HepG2 (cell line): ENCODE measurements at places on chromosomes 4 and X. TPM values are rescaled to one million over a fixed set of nuclear protein-coding genes. Genes with fewer than 3 reads are reported as not detected.

DNA sequence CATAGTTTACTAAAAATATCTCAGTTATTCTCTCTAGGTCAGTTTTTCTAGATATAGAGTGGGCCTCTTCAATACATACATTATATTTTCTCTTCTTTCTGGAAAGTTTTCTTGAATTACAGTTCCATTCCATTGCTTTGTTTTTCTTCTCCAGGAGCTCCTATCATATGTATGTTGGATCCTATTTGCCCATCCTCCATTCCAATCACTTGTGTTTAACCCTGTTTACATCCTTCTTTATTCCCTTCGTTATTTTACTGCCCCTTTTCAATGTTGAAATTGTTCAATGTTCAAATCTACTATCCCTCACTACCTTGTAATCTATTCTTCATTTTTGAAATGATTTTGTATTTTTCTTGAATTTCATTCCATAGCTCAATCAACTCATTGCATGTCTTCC is 97.4 kb downstream of the IRF2 start:
- DNase-seq = no peak
- H3K36me3 ChIP-seq = no peaks in the 10 kb centered on the region
- no peak overlapping the region for H3K27ac ChIP-seq
- no peak overlapping the region for H3K4me3 ChIP-seq

- H3K4me3 ChIP-seq = no peak overlapping the region
- peaks cover 8% of the 10 kb centered on the region for H3K4me1 ChIP-seq
- no peak overlapping the region for H3K27ac ChIP-seq
- H3K27me3 ChIP-seq = no peaks in the 10 kb centered on the region
Measured at GRCh38 chr4:123317211-123317610, 79.4 kb upstream of the SPRY1 start.

GRCh38 chr4:128290526-128290925 is 2.9 kb upstream of the PGRMC2 start:
- no peak overlapping the region for H3K4me3 ChIP-seq
- peaks cover 5% of the 10 kb centered on the region; the same call in 2 of the 3 replicates for H3K27me3 ChIP-seq
- peaks cover 14% of the 10 kb centered on the region for H3K4me1 ChIP-seq
- no peak for DNase-seq
- no peak overlapping the region for H3K27ac ChIP-seq

The IL9R gene
- not detected in 2 replicates for total RNA-seq

The CLCN4 gene
- total RNA-seq = 2.5 and 2.6 TPM in 2 replicates

The BANK1 gene
- 0.15 TPM in 2 replicates for total RNA-seq

GRCh38 chrX:123013141-123013540 is 170.9 kb upstream of the GRIA3 start:
- H3K27me3 ChIP-seq = no peaks in the 10 kb centered on the region
- H3K4me1 ChIP-seq = no peaks in the 10 kb centered on the region

DNA sequence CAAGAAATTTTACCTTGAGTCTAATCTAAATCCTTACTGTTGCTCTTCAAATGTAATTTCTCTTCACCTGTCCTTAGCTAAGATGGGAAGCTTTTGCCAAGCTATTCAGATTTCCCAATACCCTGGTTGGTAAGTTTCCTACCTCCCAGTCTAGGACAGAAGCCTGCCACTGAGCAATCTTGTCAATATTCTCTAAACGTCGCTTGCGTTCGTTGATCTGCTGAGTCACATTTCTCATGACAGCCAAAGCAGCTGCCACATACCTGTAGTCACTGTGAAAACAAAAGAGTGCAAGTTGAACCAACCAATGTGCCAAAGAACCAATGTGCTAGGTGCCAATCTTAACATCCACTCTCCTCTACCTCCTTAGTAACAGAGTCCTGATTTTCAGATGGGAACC is 111.1 kb downstream of the ARHGEF9 start:
- no peaks in the 10 kb centered on the region for H3K4me1 ChIP-seq
- no peaks in the 10 kb centered on the region for H3K36me3 ChIP-seq
- no peak for DNase-seq

The TRO gene
- 7.5 and 13.8 TPM in 2 replicates for total RNA-seq

The FHDC1 gene
- total RNA-seq = 0.03 and 0.07 TPM in 2 replicates

The ZBTB49 gene
- 3.3 and 4.6 TPM in 2 replicates for total RNA-seq

DNA sequence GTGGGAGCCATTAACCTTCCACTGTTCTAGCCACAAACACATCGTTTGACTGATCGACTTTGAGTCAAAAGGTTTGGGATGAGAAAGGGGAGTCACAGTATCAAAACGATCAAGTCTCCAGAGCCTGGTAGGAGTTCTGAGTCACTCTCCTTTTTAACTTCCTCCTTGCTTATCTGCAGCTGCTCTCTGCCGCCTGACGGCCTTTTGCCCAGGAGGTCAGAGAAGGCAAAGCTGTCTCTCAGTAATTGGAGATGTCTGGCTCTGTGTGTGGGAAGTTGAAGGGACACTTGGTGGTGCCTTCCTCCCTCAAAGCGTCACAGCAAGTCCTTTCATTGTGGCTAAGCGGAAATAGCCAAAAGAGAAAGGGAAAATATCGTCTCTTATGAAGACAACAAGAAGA is 63.1 kb downstream of the ANOS1 start:
- no peaks in the 10 kb centered on the region for H3K36me3 ChIP-seq
- no peak for DNase-seq
- H3K27me3 ChIP-seq = no peaks in the 10 kb centered on the region
- H3K4me3 ChIP-seq = no peak overlapping the region

DNA sequence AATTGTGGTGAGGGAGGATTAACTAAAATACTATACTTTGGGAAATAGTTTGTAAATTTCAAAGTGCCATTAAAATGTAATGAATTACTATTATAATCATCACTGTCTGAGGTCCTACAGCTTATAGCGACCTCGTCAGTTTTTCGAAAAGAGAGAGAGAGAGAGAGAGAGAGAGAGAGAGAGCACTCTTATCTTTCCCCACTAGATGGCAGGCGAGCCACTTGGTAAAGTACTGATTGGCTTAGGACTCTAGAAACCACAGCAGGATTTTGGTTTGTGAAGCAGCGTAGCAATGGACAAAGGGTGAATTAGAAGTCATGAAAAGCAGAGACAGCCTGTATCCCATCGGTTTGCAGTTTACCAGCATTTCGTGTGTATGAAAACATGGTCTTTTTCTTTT is 52.5 kb downstream of the LINC00632 start:
- H3K4me3 ChIP-seq = no peak overlapping the region
- peak; percentile 5 for DNase-seq
- H3K36me3 ChIP-seq = no peaks in the 10 kb centered on the region
- H3K4me1 ChIP-seq = no peaks in the 10 kb centered on the region
- no peaks in the 10 kb centered on the region for H3K27me3 ChIP-seq
- H3K27ac ChIP-seq = no peak overlapping the region

GRCh38 chrX:39335513-39336235 is 534.4 kb downstream of the MID1IP1 start:
- H3K4me3 ChIP-seq = no peak overlapping the region
- no peak overlapping the region for H3K27ac ChIP-seq
- H3K4me1 ChIP-seq = no peaks in the 10 kb centered on the region
- no peaks in the 10 kb centered on the region for H3K27me3 ChIP-seq

DNA sequence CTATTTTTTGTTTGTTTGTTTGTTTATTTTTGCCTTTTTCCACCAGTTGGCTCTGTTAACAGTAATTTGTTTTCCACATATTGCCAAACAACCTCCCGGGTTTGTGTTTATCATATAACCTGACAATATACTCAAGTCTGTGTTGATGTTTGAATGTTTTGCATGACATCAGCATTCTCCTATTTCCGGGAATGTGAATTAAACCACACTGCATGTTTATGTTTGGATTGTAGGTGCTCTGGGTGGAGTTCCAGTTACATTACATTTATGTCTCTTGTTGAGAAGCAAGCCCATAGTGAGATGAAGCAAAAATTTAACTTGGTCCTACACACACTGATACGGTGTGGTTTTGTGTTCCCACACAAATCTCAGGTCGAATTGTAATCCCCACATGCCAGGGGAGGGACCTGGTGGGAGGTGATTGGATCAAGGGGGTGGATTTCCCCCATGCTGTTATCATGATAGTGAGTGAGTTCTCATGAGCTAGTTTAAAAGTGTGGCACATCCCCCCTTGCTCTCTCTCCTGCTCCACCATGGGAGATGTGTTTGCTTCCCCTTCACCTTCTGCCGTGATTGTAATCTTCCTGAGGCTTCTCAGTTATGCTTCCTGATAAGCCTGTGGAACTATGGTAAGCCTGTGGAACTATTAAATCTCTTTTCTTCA is 54.4 kb upstream of the CLNK start:
- DNase-seq = no peak
- H3K4me1 ChIP-seq = no peaks in the 10 kb centered on the region
- no peaks in the 10 kb centered on the region for H3K36me3 ChIP-seq

GRCh38 chrX:123303429-123303828 is 119.4 kb downstream of the GRIA3 start:
- no peak for DNase-seq
- H3K4me1 ChIP-seq = no peaks in the 10 kb centered on the region
- no peaks in the 10 kb centered on the region; the same call in 1 of the 2 replicates for H3K27me3 ChIP-seq
- no peak overlapping the region for H3K4me3 ChIP-seq

DNA sequence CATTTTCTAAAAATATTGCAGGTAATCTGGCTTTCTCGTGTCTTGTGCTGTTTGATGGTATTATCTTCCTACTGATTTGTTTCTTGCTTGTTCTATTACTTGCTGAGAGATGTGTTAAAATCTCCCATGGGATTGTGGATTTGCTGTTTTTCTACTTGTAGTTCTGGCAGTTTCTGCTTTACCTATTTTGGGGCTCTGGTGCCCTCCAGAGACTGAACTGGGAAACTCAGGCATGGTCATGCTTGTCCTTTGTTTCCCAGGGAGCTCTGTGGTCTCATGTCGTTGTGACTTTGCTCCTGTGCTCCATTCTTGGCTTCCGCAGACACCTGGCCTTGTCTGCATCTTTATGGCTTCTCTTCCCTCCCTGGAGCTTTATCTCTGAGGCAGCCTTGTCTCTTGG is 39.5 kb downstream of the NSD2 start:
- H3K4me1 ChIP-seq = no peaks in the 10 kb centered on the region
- H3K27me3 ChIP-seq = no peaks in the 10 kb centered on the region
- peaks cover 59% of the 10 kb centered on the region for H3K36me3 ChIP-seq

DNA sequence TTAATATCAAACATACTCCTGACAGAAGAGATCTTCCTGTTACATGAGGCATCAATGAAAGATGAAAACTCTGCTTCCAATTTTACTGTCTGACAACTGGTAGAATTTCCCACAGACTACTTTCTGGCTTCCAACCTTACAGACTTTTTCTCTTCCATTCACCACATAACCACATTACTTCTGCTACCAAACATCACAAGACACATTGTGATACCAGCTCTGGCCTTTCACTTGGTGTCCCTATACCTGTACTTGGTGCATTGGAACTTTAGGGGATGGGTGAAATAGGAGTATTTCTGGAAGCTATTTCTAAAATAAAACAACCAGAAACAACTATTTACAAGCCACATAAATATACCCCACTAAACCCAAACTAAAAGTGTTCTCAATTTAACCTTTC is 20.5 kb downstream of the AMTN start:
- H3K36me3 ChIP-seq = no peaks in the 10 kb centered on the region
- H3K27ac ChIP-seq = no peak overlapping the region
- no peaks in the 10 kb centered on the region for H3K4me1 ChIP-seq
- DNase-seq = no peak
- H3K4me3 ChIP-seq = no peak overlapping the region
- H3K27me3 ChIP-seq = no peaks in the 10 kb centered on the region

DNA sequence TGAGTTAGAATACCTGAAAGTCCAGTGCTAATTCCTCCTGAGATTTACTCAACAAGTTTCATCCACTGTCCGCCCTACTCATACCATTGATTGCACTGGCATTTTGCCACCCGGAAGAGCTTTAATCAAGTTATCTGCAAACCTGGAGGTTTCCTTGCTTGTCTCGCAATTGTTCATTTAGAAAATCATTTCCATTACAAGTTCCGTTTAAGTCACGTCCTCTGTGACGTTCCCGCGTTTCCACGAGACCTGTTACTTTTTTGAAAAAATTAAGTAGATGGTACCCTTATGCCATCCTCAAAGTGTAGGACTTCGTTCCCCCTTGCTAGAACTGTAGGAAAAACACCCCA is 761 bp upstream of the FRYL start:
- peak; percentile 31 for DNase-seq
- H3K4me1 ChIP-seq = peaks cover 46% of the 10 kb centered on the region
- peak overlapping the region; percentile 98 for H3K4me3 ChIP-seq
- H3K27ac ChIP-seq = peak overlapping the region; percentile 60
- H3K36me3 ChIP-seq = no peaks in the 10 kb centered on the region

The ANKRD37 gene
- total RNA-seq = 1.9 and 2.2 TPM in 2 replicates

DNA sequence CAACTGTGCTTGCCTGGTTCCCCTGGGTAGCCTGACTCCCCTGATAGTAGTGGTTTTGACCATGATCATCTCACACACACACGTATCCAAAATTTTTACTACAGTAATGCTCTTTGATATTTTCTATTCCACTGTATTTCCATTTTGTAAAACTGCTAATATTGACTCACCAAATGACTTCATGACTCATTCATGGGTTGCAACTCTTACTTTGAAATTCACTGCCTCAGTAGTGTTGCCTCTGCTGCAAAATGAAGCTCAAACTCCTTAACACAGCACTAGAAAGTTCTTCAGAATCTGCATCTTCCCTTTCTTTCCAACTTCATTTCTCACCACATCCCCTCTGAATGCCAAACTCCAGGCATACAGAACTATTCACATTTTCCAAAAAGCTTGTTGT is 20.3 kb downstream of the QRFPR start:
- no peaks in the 10 kb centered on the region for H3K4me1 ChIP-seq
- no peaks in the 10 kb centered on the region; the same call in 1 of the 2 replicates for H3K27me3 ChIP-seq
- no peak for DNase-seq

The IL3RA gene
- not detected in 2 replicates for total RNA-seq

The MAGEA2 gene
- total RNA-seq = 0.15 and 0.35 TPM in 2 replicates

- H3K36me3 ChIP-seq = peaks cover 4% of the 10 kb centered on the region; the same call in 1 of the 2 replicates
- no peak for DNase-seq
- no peak overlapping the region for H3K4me3 ChIP-seq
- H3K27me3 ChIP-seq = no peaks in the 10 kb centered on the region
- peaks cover 28% of the 10 kb centered on the region for H3K4me1 ChIP-seq
- no peak overlapping the region for H3K27ac ChIP-seq
Measured at GRCh38 chr4:67539830-67540229, 5.5 kb downstream of the CENPC start.

The CXXC4 gene
- total RNA-seq = not detected in 2 replicates

GRCh38 chr4:32499171-32499570 is 1779.0 kb downstream of the PCDH7 start:
- H3K4me1 ChIP-seq = no peaks in the 10 kb centered on the region
- H3K27me3 ChIP-seq = no peaks in the 10 kb centered on the region
- H3K27ac ChIP-seq = no peak overlapping the region
- no peak overlapping the region for H3K4me3 ChIP-seq
- H3K36me3 ChIP-seq = no peaks in the 10 kb centered on the region

DNA sequence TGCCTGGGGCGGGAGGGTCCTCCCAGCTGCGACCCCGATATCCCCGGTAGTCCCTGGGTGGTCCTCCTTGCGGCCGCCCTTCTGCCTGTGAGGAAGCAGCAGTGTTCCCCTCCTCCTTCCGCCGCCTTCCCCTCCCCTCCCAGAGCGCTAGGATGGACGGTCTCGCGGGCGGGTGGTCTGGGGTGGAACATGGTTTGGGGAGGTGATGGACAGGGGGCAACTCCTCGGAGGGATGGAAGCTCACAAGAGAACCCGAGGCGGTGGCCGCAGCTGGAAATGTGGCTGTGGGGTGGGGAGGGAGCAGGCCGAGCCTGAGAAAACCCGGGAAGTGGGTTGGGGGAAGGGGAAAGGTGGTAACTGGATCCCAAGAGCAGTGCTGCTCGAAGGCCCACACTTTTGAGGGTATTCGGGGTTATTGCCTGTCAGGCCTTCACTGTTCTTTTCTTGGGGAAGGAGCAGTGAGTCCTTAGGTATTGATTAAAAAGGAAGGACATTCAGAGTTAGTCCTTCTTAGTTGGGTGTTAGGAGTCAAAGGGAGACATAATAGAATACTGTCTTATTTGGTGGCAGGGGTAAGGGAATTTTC is 581 bp downstream of the UBE2K start:
- H3K4me3 ChIP-seq = peak overlapping the region; percentile 79
- H3K27me3 ChIP-seq = no peaks in the 10 kb centered on the region; the same call in 2 of the 3 replicates
- peak; percentile 25 for DNase-seq
- peaks cover 25% of the 10 kb centered on the region for H3K4me1 ChIP-seq
